A549 treated with Mapracorat at 1 μM for 4 hours (cell line): ENCODE measurements at places on chromosomes 4 and X. TPM values are rescaled to one million over a fixed set of nuclear protein-coding genes. Genes with fewer than 3 reads are reported as not detected.

Gene STK32B
- total RNA-seq, result 14.9 to 17.7 TPM (median 16.1 TPM) in 5 replicates

Gene PDZD11
- 85.5 to 110 TPM (median 91.6 TPM) in 5 replicates for total RNA-seq

Gene XG
- not detected in 5 replicates for total RNA-seq

Gene TMPRSS11B
- not detected in 5 replicates for total RNA-seq

Gene GIMD1
- not detected in 5 replicates for total RNA-seq

Gene MAGED4
- total RNA-seq, result 4.0 to 11.5 TPM (median 5.3 TPM) in 5 replicates

Gene MAGEA2B
- total RNA-seq, result 0.19 TPM in 1 of 5 replicates, not detected in the others

Gene STAP1
- total RNA-seq, result not detected in 5 replicates

Gene CXorf51B
- not detected in 5 replicates for total RNA-seq

Gene PSAPL1
- total RNA-seq, result 0.13 to 0.28 TPM (median 0.22 TPM) in 5 replicates

Gene GPR50
- total RNA-seq, result 0.10 to 0.25 TPM (median 0.21 TPM) in 5 replicates

Gene PTCHD1
- not detected in 5 replicates for total RNA-seq

Gene NEUROG2
- total RNA-seq, result not detected in 5 replicates

Gene SPON2
- total RNA-seq, result 0.41 to 0.60 TPM (median 0.53 TPM) in 5 replicates

Gene SRPX2
- 2.1 to 3.4 TPM (median 2.7 TPM) in 5 replicates for total RNA-seq

Gene CENPU
- 22.2 to 25.3 TPM (median 24.1 TPM) in 5 replicates for total RNA-seq

Gene PAQR3
- total RNA-seq, result 6.4 to 10.3 TPM (median 9.1 TPM) in 5 replicates

Gene TRIM60
- total RNA-seq, result not detected in 5 replicates

Gene DAPP1
- not detected in 5 replicates for total RNA-seq

Gene HELQ
- 4.7 to 8.0 TPM (median 5.4 TPM) in 5 replicates for total RNA-seq

Gene PRDM8
- 0.08 to 0.28 TPM (median 0.12 TPM) in 5 replicates for total RNA-seq

Gene GLRB
- total RNA-seq, result 0.59 to 1.2 TPM (median 1.1 TPM) in 5 replicates

Gene SMIM10
- total RNA-seq, result 0.08 to 0.11 TPM (median 0.09 TPM) in 5 replicates

Gene C4orf36
- 0.76 to 1.3 TPM (median 0.92 TPM) in 5 replicates for total RNA-seq

Gene ARMCX2
- total RNA-seq, result 0.06 to 1.7 TPM in 2 of 5 replicates, not detected in the others

Gene TSPAN6
- 36.9 to 43.3 TPM (median 38.8 TPM) in 5 replicates for total RNA-seq

Gene RIBC1
- total RNA-seq, result 0.53 to 1.0 TPM (median 0.76 TPM) in 5 replicates

Gene TEC
- total RNA-seq, result 1.7 to 2.5 TPM (median 1.9 TPM) in 5 replicates

Gene ZBED1
- 28.9 to 35.8 TPM (median 33.5 TPM) in 5 replicates for total RNA-seq

Gene FATE1
- total RNA-seq, result not detected in 5 replicates

Gene F11
- total RNA-seq, result not detected in 5 replicates

Gene CYTL1
- not detected in 5 replicates for total RNA-seq

Gene EPHA5
- 0.17 to 0.45 TPM (median 0.36 TPM) in 5 replicates for total RNA-seq

Gene DCX
- total RNA-seq, result not detected in 5 replicates

Gene MAP3K15
- total RNA-seq, result 1.7 to 2.2 TPM (median 2.0 TPM) in 5 replicates

Gene HDAC8
- 23.9 to 28.7 TPM (median 26.1 TPM) in 5 replicates for total RNA-seq

Gene GYG2
- 3.6 to 5.0 TPM (median 4.3 TPM) in 5 replicates for total RNA-seq

Gene HSPA4L
- 6.5 to 8.0 TPM (median 7.2 TPM) in 5 replicates for total RNA-seq

Gene PHEX
- 0.24 to 0.38 TPM (median 0.34 TPM) in 5 replicates for total RNA-seq

Gene MXD4
- 15.4 to 22.0 TPM (median 20.9 TPM) in 5 replicates for total RNA-seq

Gene POF1B
- total RNA-seq, result 1.6 to 2.8 TPM (median 2.6 TPM) in 5 replicates

Gene TBC1D8B
- 0.81 to 1.3 TPM (median 0.95 TPM) in 5 replicates for total RNA-seq

Gene NLGN4X
- total RNA-seq, result 0.04 TPM in 2 of 5 replicates, not detected in the others

Gene HSD17B13
- total RNA-seq, result not detected in 5 replicates

Gene BEND2
- not detected in 5 replicates for total RNA-seq

Gene ART3
- not detected in 5 replicates for total RNA-seq

Gene RS1
- total RNA-seq, result not detected in 5 replicates

Gene PDHA1
- total RNA-seq, result 268 to 316 TPM (median 290 TPM) in 5 replicates

Gene OCIAD2
- total RNA-seq, result 96.0 to 151 TPM (median 106 TPM) in 5 replicates
